Stimulated activated CD8-positive, alpha-beta memory T cell treated with anti-CD3 and anti-CD28 coated beads, Interleukin-7, amount 100 ng/mL, for 1 hour (primary cell): ENCODE measurements at places on chromosomes 3 and 15.

GRCh38 chr3:25421747-25422146 is 6.3 kb upstream of the RARB start:
- no peak for DNase-seq

DNA sequence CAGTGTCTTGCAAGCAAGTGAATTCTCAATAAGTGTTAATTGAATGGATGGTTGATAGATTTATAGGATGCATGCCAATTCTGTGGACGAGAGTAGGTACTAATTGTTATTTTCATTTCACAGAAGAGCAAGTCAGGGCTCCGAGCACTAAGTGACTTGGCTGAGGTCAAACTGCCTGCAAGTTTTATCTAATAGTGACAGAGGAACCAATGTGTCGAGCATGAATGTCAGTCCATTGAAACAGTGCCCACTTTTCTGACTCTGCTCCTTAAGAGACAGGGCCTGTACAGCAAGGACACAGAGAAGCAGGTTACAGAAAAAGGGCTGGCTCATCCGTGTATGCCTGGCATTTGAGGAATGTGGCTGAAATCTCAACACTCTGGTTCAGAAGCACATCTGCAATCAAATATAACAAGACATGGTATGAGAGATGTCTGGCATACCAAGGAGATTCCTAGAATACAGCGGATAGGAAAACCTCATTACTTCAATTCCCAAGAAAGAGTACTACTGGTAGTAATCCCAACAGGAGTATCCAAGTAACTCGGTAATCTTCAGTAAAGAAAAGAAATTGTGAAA is 6.0 kb upstream of the B3GNT5 start:
- no peak for DNase-seq

GRCh38 chr15:40296561-40297230 is 11.0 kb downstream of the PLCB2 start:
- DNase-seq, result no peak

DNA sequence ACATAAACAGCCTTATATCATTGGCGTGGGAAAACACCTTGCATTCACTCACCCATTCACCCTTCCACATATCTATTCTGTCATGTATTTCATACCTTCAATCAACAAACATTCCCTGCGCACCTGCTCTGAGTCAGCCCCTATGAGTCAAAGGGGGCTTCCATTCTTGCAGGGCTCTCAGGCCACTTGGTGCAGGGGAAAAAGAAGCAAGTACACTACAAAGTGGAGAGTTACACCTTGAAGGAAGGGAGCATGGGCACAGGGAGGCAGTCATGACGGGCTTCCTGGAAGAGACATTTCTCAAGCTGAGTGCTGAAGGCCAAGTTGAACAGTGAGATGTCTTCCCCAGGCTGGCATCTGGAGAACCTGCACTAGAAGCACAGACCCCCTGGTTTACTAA is 4.6 kb upstream of the AMOTL2 start:
- DNase-seq, result no peak

GRCh38 chr3:58474967-58475578 is 16.8 kb upstream of the KCTD6 start:
- no peak for DNase-seq

GRCh38 chr3:58231666-58232065 is 5.9 kb upstream of the ABHD6 start:
- DNase-seq, result no peak

DNA sequence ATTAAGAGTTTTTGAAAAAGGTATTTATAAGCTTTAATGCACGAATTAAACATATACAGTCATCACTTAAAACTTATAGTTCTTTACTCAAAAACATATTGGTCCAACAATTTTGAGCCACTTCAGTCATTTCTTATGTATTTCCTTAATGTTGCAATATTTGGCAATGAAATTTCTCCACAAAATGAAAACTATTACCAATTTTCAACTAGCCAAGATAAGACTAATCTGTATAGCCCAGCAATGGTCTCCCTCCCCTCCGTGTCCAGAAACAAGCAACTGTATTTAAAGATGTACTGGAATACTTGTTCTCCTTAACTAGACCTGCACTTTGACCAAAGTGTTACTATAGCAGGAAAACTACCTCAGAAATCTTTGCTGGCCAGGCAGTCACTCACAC is 9.2 kb downstream of the ARF4 start:
- DNase-seq, result no peak

GRCh38 chr15:71753346-71753745 is 57.0 kb upstream of the NR2E3 start:
- no peak for DNase-seq

DNA sequence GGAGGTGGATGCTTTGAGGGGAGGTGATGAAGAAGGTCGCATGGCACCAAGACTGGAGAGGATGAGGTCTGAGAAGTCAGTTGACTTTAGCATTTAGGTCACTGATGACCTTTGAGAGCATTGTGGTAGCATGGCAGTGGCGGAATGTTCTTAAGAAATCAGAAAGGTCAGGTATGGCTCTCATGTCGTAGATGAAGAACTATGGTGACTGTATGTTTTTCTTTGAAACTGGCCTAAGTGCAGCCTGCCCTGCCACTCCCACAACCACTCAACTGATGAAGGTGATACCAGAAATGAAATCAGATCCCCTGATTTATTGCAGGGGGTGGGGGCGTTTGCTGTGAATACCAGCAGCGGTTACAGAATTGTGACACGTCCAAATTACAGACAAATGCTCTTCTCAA is 102.6 kb downstream of the ITPR1 start:
- DNase-seq, result no peak

DNA sequence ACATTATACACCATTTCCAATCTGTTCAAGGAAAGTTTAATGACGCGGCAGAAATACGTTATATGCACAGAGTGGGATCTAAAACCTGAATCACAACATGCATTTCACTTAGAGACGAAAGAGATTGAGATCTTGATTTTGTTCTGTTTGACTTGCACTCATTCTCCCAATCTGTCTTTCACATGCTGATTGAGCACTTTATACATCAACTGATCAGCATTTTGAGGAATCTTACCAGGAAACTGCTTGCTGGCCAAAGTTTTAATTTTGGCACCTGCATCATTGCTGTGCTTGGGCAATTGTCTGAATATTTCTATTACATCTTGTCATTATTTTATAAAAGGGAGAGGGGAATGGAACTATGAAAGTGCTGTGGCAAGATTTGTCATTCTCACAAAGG is 47.7 kb upstream of the ATP10A start:
- no peak for DNase-seq

- no peak for DNase-seq
These were observed 1019.3 kb downstream of the NSUN3 start for GRCh38 chr3:95082191-95082590.

DNA sequence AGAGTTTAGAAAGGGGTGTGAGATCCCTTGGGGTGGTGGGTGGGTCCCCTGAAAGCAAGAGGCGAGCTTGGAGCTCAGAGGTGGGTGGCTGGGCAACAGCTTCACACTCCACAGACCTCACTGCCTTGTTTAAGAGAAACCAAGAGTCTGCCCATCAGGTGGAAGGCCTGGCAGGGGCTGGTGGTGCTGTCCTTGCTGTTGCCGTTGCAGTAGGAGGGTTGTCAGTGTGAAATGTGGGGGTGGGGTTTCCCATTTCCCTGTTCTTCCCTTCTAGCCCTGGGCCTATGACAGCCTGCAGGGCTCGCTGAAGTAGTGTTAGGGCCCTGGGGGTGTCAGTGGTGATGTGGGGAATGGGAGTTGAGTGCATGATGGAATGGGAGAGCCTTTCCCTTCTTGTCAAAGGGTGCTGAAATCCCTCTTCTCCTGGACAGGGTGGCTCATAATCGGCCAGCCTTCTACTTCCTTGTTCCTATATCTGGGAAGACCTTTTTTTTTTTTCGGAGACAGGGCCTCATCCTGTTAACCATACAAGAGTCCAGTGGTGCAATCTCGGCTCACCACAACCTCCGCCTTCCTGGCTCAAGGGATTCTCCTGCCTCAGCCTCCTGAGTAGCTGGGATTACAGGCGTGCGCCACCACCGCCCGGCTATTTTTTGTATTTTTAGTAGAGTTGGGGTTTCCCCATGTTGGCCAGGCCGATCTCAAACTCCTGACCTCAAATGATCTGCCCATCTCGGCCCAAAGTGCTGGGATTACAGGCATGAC is 4.3 kb downstream of the PLEKHO2 start:
- no peak for DNase-seq

- DNase-seq, result no peak
These were observed 319.2 kb downstream of the SLC9A9 start for GRCh38 chr3:143529018-143529478.

GRCh38 chr3:121483290-121483689 is 62.5 kb downstream of the POLQ start:
- DNase-seq, result no peak

- DNase-seq, result no peak
These were observed 9.1 kb downstream of the GHRL start for GRCh38 chr3:10283638-10284037.

DNA sequence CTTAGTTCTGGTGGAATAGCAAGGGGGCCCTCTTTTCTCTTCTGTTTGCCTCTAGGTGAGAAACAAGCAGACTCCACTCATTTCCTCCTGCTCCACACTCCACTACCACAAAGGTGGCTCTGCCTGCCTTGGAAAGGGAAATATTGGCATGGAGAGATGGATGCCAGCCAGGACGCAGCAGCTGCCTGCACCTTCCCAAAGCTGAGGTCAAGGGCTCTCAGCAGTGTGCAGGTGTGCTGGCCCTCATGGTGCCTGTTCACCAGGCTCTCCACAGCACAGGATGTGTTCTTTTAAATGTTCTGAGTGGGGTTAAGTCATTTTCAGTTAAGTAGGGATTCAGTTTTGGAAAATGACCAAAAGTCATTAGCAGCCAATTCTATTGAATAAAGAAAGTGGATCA is 211.2 kb upstream of the STRIT1 start:
- DNase-seq, result no peak

DNA sequence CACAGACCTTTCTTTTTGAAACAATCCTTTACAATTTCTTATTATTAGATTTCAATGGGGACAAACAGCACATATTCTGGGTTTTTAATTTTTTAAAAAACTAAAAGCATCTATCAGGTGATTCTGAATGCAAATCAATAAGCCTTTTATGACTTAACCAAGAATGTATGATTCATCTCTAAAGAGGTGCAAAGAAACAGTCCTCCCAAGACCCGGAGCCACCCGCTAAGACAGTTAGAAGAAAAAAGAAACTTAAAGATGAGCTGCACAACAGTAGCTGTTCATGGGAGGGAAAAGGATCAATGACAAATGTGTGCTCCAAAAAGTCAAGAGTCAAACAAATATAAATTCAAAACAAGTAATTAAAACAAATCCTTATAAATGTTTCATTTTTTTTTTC is 319.5 kb downstream of the THSD4 start:
- no peak for DNase-seq

GRCh38 chr15:38941399-38941953 is 376.9 kb upstream of the RASGRP1 start:
- no peak for DNase-seq
